ENCODE measurements at places on chromosomes 12 and 14. TPM values are rescaled to one million over a fixed set of nuclear protein-coding genes. Genes with fewer than 3 reads are reported as not detected.

WSCD2 gene
- under 0.01 TPM for total RNA-seq

DNAJC22 gene
- 2.6 TPM for total RNA-seq

LHX5 gene
- total RNA-seq = not detected

ARHGEF40 gene
- total RNA-seq = 39.6 TPM

KRT74 gene
- not detected for total RNA-seq

RPGRIP1 gene
- total RNA-seq = not detected

MYH6 gene
- not detected for total RNA-seq

SLC4A8 gene
- total RNA-seq = 9.0 TPM

KDM2B gene
- 34.1 TPM for total RNA-seq

DNA sequence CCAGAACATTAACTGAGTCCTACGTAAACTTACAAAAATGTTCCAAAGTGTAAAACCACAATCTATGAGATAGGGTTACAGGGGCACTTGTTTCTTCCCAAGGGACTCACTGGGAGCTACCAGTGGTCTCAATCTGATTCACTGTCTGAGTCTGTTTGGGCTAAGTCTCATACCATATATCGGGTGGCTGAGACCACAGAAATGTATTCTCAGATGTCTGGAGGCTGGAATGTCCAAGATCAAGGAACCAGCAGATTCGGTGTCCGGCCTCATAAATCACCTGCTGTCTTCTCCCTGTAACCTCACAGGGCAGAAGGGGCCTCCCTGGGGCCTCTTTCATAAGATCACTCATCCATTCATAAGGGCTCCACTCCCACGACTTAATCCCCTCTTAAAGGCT, 616.3 kb upstream of the TMEM132C start:
- DNase-seq = no peak

GRCh38 chr12:52524241-52524897, 4.2 kb upstream of the KRT5 start:
- DNase-seq = no peak

DNA sequence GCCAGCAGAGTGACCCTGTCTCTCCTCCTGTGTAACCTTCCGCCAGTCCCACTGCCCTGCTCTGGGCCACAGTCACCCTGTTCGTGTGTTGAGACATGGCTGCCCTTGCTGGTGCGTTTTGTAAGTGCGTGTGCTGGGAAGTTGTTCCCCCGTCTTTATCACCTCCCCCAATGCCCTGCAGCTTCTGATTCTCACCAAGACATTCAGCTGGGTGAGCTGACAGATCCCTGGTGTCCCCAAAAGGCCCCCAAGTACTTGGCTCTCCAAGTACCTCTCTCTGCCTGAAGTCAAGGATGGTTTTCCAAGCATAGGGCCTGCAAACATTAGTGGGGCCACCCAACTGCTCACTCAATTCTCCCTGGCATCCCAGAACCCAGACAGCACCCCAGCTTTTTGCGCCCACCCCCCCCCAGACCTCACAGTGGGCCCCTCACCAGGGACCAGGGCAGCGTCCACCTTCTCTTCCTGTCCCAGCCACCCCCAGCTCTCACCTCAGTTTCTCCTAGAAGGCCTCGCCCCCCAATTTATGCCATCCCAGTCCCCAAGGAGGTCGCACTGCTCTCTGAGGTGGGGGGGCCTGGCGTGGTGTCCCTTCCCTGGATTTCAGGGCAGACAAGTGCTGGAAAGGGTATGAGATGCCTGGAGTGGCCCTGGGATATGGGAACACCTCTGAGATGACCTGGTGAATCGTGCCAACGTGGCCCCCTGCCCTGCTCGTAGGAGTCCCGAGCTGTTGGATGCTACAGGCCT, 51.8 kb upstream of the EML1 start:
- DNase-seq = no peak

GRCh38 chr12:94458877-94459727, 565 bp downstream of the CEP83 start:
- DNase-seq = peak; percentile 18

DNA sequence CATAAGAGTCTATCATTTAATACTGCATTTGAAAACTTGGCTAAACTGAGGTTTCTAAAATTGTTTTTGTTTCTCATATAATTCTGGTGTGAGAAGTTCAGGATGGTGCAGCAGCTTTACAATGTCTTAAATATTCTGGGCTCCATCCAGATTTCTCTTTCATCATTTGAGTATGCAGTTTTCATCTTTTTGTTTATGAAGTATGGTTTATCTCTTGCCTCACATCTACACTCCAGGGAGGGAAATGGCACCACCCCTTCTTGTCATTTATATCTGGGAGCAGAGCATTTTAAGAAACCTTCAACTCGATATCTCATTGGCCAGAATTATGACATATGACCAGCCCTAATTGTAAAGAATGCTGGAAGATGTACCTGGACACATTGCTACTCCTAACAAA, 24.3 kb downstream of the GEMIN2 start:
- DNase-seq = peak; percentile 65

DNA sequence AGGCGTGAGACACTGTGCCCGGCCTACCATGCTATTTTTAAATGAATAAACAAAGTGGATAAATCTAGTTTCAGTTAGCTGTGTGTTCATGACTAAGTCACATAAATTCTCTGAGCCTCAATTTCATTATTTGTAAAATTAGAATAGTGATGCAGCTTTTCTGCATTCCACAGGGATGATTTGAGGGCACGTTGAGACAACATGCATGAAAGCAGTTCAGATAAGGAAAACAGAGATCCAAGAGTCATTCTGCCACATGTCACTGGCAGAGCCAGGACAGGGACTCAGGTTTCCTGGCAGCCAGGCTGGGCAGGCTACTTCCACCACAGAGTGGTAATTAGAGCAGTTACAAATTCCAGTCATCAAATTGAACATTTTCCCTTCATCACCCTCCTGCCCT, 2.9 kb upstream of the PPP4R4 start:
- DNase-seq = no peak

DNA sequence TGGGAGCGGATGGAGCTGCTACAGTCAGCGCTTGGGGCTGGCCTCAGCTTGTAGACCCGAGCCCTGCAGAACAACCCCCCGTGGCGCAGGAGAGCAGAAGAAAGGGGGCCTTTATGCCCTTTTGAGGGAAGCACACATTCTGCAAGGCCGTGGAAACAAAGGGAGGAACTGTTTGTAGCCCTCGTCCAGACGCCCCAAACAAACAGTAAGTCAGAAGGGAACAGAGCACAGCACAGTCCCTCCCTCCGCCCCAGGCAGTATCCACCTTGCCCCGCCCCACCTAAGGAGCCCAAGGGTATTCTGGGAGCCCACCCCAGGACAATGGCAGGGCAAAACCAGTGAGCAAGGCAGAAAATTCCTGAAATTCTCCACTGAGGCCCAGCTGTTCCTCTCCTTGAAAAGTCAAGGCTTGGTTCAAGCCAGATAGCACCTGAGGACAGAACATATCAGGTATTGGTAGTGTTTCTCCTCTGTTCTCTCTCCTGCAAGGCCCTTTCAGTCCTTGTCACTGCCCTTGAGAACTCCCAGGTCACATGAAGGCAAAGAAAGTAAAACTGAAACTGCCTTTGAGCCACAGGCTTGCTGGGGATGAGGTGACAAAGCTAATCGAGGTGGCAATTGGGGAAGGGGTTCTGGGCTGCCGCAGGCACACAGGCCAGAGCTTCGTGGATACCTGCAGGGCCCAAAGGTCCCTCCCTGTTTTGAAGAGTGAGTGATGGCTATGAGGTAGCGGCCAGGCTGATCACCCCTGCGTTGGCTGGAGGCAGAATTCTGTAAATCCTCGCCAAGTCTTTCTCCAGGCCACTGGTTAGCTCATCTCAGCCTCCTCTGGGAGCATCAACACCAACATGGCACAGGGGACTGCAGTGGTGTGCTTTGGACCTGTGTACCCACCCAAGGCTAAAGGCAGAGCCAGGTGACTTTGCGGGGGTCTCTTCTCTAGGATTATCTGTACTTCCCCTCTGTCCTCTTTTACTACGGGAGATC, 499 bp downstream of the DGLUCY start:
- peak; percentile 82 for DNase-seq

- DNase-seq = peak; percentile 33
Observed at GRCh38 chr12:124045671-124046455, 72.8 kb downstream of the ZNF664 start.

DNA sequence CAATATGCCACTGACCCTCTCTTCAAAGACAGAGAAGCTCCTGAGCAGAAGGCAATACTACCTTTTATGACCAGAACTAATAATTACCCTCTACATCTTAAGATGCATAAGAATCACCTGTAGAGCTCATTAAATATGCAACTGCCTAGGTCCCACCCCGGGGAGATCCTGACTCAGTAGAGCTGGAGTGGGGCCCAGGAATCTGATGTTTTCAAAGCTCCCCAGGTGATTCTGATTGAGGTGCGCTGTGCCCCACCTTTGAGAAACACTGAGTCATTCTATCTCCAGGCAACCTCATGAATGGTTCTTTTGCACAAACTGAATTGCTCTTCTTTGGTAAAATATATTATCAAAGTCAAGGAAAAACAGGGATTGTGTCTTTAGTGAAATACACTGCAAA, 149.3 kb upstream of the BMP4 start:
- no peak for DNase-seq

DNA sequence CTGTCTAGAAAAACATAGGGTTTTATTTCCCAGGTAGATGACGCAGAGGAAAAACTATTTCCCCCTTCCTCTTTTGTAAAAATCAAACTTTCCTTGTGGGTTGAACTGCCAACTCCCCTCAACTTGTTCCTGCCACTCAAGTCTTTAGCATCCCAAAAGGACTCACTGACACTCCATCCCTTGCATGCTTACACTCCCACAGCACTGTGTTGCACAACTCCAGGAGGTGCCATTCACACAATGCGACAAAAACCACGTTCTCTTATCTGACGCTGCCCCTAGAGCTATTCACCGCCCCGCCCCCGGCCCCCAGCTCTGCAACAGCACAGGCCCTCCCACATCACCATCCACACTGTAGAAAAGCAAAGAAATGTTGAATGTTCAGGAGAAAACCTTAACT, 16.9 kb upstream of the STON2 start:
- DNase-seq = no peak

DNA sequence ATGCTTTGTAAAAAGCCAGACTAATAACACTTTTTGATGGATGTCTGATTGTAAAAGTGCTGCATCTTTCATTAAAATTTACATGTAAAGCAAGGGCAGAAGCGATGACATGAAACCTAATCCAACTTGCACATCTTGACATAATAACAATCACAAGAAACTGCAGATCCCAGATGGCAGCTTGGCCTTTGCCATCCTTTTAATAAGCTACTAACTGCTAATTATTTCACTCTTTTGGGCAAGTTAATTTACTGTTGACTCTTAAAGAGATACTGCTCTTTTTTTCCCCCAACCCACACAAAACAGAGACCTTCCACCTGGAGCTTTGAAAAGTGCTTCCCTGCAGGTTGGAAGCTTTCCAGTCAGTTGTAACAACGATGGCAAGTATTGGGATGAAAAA, 137.5 kb downstream of the NRXN3 start:
- no peak for DNase-seq

DNA sequence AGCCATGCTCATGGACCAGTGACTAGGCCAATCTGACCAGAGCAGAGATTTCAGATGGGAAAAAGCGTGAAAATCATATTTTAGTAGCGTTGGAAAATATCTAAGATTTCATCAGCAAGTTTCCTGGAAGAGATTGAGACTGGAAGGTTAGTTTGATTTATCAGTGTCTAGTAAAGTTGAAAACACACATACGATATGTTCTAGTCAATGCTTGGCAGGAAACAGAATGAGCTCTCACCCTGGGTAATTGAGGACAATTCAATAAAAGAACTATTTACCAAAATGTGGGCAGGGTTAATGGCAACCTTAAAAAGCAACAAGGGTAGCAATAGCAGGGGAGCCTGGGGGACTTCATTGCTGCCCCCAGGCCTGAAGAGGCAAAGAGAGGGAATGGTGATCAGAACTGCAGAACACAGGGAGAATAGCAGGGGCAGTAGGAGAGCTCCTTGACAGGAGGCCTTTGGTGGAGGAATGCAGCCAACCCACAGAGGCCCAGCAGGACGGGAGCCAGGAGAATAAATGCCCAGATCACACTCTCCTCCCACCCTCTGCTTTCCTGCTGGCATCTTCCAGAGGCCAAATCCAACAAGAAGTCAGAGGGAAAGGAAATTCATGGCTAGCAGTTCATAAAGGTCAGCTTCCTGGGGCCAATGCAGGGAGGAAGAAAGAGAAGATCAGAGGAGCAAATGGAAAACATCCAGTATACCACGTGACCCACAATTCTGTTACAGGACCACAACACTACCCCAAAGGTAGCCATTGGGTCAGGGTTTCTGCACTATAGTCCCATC, 27.6 kb upstream of the LRP6 start:
- DNase-seq = peak; percentile 8

DNA sequence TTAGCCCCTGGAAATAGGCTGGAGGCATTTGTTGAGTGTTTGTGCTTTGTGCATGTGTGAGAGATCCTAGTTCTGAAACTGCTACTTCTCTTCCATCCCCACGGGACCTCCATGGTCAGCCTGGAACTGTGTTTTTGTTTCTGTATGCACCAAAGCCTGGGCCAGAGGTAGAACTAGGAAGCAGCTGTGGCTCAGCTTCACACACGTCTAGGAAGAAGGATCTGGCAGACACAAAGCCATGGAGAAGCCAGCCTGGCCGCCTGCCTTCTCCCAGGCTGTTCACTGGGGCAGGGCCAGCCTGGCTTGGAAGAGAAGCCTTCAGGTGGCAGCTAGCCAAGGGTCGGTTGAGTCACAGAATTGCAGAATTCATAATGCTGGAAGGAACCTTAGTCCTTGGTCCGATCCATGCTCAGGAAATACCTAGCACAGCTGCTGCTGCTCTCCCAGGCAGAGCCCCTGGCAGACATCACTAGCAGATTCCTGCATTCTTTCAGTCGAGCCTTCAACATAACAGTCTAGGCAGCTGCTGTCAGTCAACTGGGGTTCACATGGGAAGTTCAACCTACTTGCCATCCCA, 27.0 kb downstream of the RIN3 start:
- peak; percentile 98 for DNase-seq

DNA sequence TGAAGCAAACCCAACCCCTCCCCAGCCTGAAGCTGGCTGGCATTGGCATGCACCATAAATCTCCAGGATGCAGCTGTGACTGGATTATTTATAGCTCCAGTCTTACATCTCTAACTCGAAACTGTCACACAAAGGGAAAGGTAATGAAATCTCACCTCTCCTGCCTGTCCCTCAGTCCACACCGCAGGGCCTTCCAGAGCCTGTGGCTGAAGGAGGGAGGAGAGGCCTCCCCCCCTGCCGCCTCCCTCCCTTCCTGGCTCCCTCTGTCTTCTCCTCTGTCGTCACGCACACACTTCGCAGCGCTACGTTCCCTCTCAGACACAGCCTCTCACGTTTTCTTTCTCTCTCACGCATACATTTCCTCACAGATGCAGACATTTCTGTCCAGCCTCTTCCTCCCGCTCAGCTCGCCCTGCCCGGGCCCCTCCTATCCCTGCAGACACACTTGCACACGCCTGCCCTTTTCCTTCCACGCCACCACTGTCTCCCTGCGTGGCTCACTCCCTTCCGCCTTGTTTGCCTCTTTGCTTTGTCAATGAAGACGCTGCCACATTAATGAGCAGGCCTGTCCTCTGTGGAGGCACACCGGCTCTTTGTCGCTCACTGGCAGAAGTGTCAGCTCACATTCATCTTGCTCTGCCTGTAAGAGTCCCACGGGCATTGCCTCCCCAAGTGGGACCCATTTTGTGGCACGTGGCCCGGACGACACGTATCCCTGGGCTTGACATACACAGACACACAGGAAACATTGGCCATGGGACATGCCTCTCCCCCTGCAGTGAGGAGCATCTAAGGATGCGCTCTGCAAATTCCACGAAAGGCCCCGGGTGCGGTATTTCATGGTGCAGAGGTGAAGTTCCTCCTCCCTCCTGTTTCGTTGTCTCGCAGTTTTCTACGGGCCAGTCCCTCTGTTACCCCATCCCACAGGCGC, 27.9 kb downstream of the IRF2BPL start:
- peak; percentile 73 for DNase-seq

GRCh38 chr14:89303456-89304435, 113.3 kb downstream of the FOXN3 start:
- DNase-seq = peak; percentile 97
